Panc1 (cell line): ENCODE measurements at places on chromosomes 12 and 14.

DNA sequence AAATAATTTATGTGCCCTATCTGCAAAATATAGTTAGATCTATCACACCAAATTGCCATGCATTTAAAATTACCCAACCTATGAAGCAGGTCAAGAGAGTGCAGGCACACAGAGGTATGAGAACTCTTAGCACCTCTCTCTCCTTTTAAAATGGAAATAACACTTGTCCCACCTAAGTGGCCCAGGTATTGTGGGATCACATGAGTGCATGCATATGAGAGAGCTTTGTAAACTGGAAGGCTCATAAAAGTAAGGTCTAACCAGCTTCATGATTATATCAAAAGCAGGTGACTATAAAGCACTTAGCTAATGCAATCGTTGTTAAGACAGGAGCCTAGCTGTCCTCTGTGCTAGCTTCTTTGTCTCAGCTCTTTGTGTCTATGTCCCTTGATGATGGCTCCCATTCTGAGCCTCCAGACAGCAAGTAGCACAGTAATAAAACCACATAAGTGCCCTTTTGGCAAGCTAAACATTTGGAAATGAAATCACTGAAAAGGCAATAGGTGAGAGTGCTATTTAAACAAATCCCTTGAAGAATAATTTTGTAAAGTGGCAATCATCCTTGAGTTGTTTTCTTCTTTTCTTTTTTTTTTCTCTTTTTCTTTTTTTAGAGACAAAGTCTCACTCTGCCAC is 219.0 kb downstream of the NTF3 start:
- no peak for DNase-seq

DNA sequence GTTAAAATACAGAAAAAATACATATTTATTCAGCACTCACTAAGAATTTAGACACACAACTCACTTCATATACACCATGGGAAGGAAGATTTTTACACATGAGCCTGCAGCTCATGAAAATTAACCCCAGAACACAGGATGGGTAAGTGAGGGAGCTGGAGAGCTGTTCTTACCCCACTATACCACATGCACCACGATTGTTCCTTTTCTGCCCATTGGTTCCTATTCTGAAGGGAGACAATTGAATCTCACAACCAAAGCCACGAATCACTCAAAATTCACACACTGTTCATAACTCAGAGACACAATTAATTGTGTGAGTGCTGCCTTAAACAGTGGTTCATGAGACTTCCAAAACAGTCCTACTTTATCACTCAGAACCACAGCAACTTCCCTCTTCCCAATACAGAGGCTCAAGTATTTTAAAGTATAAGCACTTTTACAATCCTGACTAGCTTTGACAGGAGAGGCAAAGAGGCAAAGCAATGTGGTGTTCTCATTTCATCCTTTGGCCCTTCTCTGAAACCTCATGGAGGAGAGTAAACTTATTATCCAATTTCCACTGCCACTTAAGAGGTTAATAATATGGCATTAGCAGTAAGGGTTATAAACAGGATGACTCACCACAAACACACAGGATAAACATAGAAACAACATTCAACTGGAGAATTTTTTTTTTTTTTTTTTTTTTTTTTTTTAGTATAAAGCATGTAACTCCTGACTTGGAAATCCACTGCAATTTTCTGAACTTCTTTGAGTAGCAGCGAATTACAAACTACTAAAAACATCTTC is 59.5 kb downstream of the ITPR2 start:
- no peak for DNase-seq

- DNase-seq = no peak
Observed at GRCh38 chr12:47990351-47991105, 13.7 kb downstream of the COL2A1 start.

- DNase-seq = no peak
Observed at GRCh38 chr14:87387806-87388205, 605.2 kb downstream of the GALC start.

DNA sequence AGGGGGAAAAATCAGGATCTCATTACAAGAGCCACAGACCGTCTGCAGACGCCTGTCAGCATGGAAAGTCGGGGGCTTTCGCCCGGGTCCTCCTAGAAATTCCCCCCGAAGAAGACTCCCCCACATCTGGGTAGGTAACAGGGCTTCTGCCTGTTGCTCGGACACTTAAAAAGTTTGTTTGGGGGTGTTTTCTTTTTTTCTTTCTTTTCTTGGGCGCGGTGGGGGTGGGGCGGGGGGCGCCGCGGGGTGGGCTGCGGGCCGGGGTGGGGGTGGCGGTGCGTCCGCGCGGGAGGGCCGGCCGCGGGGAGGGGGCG is 358 bp downstream of the ELK3 start:
- DNase-seq = no peak

GRCh38 chr14:21136024-21136423 is 19.8 kb downstream of the OR5AU1 start:
- DNase-seq = no peak

- DNase-seq = no peak
Observed at GRCh38 chr12:99386907-99387306, 260.6 kb upstream of the GARIN6 start.

- DNase-seq = no peak
Observed at GRCh38 chr12:111440152-111440551, 34.4 kb downstream of the SH2B3 start.

GRCh38 chr12:111368788-111369495 is at the start of gene PHETA1:
Gene PHETA1 (minus strand): TSS chr12:111369095. CDS start chr12:111363427, 5,668 bp downstream.
- DNase-seq = peak; percentile 12

DNA sequence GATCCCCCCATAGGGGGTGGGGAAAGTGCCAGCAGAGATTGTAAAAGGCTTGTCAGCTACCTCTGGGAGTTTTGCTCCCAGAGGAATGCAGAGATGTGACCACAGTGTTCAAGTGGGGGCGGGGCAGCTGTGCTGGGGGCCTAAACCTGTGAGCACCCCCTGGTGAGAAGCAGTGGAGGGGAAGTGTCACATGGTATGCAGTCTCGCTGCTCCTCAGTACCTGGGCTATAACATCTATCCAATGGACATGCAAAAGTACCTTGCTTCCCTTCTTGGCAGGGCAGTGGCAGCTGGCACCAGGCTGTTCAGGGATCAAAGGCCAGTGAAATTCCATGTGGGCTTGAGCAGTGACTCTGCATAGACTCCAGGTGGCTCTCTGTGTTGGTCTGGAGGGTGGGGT is 20.3 kb downstream of the OR4K2 start:
- no peak for DNase-seq
